WERI-Rb-1 (cell line): ENCODE measurements at places on chromosomes 4 and X.

GRCh38 chrX:11381464-11381863 lies 88.3 kb downstream of the AMELX start:
- DNase-seq: peak; percentile 22

DNA sequence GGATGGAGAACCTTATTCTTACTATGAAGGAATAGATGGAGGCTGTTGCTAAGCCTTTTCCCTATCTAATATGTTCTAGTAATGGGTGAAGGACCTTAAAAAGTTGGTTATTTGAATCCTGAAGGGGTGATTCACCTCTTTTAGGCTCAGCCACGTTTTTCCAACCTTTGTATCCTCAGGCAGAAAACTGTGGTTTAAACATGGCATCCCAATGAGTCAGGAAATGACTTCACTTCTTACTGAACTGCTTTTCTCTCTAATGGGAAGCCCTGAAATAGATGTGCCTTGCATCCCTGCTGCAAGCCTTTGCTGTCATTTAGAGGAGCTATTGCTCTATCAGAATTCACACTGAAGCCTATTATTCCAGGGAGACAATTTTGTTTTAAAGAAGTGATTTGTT lies 191.0 kb upstream of the ARX start:
- no peak for DNase-seq

DNA sequence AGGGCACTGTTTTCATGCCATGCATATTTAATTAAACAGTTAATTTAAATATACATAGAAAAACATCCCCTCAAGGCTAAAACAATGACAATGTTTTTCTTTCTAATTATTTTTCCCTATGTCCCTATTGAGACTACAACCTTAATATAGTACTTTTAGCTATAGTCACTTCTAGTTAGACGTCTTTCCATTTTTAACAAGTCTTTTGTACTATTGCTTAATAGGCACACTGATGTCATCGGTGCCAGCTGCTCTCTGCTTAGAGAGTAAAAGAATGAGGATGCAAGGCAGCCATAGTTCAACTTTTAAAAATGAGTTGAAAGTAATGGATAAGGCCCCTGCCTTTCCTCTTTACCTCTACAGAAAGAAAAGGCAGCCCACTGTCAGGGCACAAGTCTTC lies 191.1 kb downstream of the KCTD8 start:
- DNase-seq: no peak

- DNase-seq: peak; percentile 61
Observed at GRCh38 chr4:162959046-162959445, 207.6 kb downstream of the NAF1 start.

- no peak for DNase-seq
Observed at GRCh38 chrX:23764188-23764984, 18.6 kb upstream of the SAT1 start.

DNA sequence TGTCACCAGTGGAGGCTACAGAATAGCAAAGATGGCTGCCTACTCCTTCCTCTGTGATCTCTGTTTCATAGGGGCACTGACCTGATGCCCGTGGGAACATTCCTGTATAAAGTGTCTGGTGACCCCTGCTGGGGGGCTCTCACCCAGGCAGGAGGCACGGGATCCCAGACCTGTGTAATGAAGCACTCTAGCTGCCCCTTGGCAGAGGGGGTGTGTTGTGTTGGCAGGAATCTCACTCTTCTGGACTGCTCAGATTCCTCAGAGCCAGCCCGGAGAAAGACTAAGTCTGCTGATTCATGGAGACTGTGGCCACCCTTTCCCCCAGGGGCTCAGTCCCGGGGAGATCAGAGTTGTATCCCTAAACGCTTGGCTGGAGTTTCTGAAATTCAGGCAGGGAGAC lies 648.3 kb downstream of the SPRY1 start:
- peak; percentile 30 for DNase-seq

GRCh38 chrX:123185721-123186120 lies 1.6 kb downstream of the GRIA3 start:
- DNase-seq: no peak

- DNase-seq: no peak
Observed at GRCh38 chr4:140076307-140076706, 77.7 kb downstream of the MAML3 start.

DNA sequence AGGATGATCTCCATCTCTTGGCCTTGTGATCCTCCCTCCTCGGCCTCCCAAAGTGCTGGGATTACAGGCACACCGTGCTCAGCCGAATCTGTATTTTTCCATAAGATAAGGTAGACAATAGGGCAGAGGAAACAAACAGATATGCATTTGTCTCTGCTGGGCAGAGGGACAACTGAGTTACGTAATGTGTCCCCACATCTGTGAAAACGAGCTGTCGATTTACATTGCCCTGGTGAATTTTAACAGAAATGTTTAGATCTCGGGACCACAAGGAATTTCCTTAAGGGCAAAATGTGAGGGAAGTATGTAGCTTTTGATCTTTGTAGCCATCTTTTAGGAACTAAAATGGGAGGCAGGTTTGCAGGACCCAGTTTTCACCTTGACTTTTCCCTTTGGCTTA lies 189.7 kb downstream of the TRIML1 start:
- no peak for DNase-seq

DNA sequence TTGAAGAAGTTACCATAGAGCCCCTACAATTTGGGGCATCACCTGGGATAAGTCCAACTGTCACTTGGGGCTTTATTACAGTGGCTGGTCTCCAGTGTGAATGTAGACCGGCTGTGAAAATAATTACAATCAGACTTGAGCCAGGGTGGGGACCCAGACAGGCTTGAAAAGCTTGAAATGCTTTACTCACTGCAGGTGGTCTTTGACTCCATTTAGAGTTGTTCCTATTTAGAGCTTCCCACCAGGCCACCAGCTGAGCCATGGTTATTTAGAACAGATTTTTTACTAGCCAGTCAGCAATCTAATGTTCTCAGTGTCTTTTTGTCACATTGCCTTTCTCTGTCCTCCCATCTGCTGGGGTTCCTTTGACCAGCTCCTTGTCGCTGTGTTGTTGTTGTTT lies 5.7 kb downstream of the ARHGAP10 start:
- peak; percentile 58 for DNase-seq

DNA sequence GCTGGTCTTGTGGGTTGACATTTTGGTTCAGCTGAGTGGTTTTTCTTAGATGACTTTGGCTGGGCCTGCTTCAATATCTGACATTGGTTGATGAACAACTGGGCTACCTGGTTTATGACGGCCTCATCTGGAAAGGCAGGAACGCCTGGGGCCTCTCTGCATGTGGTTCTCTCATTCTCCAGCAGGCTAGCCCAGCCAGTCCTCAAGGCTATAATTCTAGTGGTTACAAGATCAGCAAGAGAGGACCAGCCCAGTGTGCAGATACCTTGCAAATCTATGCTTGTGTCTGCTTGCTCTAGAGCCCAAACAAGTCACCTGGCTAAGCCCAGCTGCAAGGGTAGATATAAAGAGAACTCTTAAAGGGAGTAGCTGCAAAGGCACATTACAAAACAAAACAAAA lies 214.2 kb upstream of the PUDP start:
- DNase-seq: no peak

DNA sequence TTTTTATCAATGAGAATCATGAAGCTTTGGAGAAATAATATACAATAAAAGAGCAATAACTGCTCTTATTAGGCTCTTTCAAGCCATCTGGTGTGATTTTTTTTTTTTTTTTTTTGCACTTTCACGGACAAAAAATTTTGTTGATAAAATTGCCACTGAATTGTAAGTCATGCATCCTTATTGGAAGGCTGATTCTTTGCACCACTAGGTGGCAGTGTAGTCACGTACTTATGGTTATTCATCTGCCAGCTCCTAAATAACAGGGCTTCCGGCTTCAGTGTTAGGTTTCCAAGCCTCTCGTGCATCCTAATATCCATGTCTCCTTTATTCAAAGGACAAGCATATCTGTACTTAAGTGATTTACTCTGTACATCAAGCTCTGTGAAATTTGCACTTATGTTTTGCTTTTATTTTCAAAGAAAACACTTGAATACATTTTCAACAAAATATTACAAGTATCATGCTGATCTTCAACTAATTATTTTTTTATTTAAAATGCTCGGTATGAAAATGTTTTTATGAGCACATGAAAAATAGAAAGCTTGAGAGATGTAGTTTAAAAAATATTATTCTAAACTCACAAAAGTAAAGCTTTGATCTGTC lies 1578.3 kb upstream of the TENM3 start:
- peak; percentile 85 for DNase-seq

DNA sequence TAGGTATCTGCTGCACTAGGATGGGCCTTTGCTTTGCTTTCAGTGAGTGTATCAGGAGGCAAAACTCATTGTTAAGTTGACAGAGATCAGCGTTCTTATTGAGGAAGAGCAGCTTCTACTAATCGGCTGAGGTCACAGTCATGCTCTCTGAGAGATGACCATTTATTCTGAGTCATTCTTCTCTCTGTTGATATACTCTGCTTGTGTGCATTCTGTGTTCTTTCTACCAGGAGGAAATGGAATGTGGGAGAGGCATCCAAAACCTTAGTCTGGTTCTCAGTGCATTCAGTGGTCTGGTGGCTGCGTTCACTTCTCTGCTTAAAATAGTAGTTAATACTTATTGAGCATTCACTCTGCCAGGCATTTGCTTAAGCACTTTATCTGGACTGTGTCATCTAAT lies 66.2 kb downstream of the RRAGB start:
- DNase-seq: no peak

- DNase-seq: no peak
Observed at GRCh38 chrX:19577181-19577810, 62.0 kb upstream of the MAP3K15 start.

- no peak for DNase-seq
Observed at GRCh38 chr4:100517864-100518341, at the start of gene EMCN. Gene EMCN (minus strand): TSS chr4:100518022. CDS start chr4:100517914, 108 bp downstream.

GRCh38 chr4:75071317-75071716 lies 138.4 kb downstream of the PARM1 start:
- peak; percentile 17 for DNase-seq

GRCh38 chr4:11218692-11219091 lies 210.0 kb downstream of the HS3ST1 start:
- DNase-seq: no peak

DNA sequence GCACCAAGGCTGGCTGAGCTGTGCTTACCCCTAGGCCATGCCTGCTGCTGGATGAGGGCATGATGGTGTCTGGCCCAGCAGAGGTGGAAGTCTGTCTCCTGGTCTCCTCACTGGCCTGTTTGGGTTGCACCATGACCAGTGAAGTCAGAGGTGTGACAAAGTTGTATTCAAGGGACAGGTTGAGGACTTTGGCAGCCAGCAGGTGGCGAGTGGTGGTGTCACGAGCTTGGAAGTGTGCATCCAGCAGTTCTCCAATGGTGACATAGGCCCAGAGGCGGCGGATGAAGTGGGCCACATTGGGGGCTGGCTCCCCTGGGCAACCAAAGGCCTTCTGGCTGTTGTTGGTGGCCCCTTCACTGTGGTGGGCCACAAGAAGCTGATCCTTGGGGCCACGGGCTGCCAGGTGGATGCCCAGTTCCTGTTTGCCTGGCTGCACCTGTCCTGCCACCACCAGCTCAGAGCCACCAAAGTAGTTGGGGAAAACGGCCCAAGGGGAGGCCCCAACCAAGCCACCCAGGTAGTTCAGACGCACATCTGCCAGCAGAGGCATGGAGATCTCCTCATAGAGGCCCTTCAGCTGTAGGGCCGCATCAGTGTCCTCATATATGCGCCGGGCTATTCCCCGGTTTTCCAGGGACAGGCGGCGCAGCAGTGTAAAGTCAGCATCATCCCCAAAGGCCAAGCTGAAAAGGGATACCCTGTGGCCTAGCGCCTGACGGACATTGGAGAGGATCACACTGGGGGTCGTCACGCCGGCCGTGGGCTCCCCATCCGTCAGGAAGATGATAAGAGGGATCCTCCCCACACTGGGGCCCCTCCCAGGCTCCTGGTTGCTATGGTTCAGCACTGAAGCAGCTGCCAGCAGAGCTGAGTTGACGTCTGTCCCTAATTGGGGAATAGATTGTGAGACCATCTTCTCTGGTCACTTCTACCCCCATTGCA lies 39.7 kb downstream of the ITIH6 start:
- no peak for DNase-seq

DNA sequence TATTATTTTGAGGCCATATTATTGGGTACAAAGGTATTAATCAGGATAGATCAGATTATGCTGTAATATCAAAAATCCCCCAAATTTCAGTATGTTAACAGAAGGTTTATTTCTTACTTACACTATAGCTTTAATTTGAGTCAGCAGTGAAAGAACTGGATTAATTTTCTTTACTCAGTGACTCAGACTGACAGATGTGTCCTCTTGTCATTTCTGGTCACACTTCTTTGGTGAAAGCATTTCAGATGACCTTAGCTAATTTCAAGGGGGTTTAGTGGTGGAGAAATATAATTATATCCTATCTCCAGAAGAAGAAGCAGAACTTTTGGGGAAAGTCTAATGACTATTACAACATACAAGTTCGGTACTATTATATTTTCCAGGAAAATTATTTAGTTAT lies 12.4 kb downstream of the DDIT4L start:
- DNase-seq: no peak

- DNase-seq: no peak
Observed at GRCh38 chrX:40457406-40457805, 123.4 kb upstream of the ATP6AP2 start.

GRCh38 chrX:124208660-124209059 lies 123.8 kb upstream of the TEX13D start:
- no peak for DNase-seq

DNA sequence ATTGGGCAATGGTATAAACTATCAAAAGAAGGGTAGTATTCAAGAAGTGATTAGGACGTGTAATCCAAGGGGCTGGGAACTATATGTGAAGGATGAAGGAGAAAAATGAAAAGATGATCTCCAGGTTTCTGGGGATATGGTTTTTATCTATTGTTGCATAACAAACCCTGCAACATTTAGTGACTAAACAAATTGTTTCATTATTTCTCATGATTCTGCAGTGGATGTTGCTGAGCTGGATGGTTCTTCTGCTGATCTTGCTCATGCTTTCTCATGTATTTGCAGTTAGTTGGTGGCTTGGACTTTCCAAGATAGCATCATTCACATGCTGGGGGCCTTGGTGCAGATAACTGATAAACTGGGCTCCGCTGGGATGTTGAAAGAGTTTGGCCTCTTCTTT lies 29.1 kb downstream of the PHOX2B start:
- DNase-seq: no peak

- DNase-seq: no peak
Observed at GRCh38 chr4:174928575-174929253, 10.6 kb downstream of the ADAM29 start.

- no peak for DNase-seq
Observed at GRCh38 chr4:80806472-80806871, 224.0 kb upstream of the BMP3 start.

- DNase-seq: peak; percentile 34
Observed at GRCh38 chr4:16516796-16517439, 290.6 kb upstream of the TAPT1 start.

DNA sequence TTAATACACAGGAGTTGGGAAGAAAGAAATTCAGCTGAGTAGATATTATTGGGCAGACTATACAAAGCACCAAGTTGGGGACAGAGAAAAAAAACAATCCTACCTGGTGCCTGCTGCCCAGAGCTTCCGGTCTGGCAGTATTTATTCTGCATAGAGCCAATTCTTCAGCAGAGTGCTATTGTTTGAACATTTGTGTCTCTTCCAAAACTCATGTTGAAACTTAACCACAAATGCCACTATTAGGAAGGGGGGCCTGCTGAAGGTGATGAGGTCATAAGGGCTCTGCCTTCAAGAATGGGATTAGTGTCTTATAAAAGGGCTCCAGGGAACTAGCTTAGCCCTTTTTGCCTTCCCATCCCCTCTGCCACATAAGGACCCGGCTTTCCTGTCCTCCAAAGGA lies 136.2 kb downstream of the EVC2 start:
- DNase-seq: no peak
